Left kidney (tissue), 8 donors: ENCODE measurements at places on chromosomes 5 and 9. TPM values are rescaled to one million over a fixed set of nuclear protein-coding genes. Genes with fewer than 3 reads are reported as not detected.

The IFNA13 gene
- polyA plus RNA-seq: not detected

DNA sequence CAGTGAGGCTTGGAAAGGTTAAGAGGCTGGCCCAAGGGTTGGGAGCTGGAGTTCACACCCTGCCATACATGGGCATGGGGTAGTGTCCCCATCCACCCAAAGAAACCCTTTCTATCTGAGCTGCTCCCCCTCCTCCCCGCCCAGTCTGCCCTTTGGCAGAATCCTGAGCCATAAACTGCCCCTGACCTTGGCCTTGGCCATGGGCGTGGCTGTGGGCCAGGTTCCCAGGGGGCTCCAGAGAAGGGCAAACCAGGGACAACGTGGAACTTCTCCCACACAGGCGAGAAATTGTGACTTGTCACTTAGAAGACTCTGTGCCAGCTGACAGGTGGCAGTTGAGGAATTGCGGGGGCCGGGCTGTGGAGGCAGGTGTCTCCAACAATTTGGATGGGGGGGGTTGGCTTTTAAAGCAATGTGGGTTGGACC, 4.8 kb downstream of the FAM78A start:
- DNase-seq: no peak

DNA sequence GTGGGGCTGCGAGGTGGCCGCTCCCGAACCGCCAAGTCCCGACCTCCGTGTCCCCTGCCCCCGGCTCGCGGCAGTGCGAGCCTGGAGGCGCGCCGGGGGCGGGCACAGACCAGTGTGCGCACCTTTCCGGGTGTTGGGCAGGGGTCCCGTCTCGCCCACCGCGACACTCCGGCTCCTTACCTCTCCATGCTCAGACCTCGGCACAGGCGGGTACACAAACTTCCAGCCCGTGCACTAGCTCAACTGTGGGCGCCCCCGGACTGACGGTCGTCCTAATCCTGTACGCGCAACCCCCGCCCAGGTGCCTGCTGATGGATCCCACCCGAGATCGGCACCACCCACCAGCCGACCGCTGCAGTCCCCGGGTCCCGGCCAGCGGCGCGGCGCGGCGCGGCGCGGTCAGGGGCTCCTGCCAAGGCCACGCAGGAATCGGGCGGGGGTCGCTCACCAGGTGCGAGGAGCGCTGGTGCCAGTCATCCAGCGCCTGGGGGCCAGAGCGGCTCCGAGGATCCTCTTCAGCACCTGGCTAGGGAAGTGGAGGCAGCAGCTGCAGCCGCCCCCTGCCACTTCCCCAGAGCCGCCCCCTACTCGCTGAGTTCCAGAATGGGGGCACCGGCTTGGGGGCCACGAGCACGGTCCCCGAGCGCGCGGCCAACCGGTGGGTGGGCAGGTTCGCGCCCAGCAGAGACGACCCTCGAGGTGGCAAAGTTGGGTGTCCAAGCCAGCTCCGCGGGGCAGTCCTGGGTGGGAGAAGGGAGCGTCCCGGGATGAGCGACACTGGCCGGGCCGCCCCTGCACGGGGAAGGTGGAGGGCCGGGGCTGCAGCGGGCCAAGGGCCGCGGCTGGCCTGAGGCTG, 511 bp downstream of the SEMA5A start:
- DNase-seq: peak; percentile 17

- no peak for DNase-seq
Observed at GRCh38 chr5:90274216-90274615, 135.3 kb downstream of the CETN3 start.

The ORM2 gene
- polyA plus RNA-seq: not detected

DNA sequence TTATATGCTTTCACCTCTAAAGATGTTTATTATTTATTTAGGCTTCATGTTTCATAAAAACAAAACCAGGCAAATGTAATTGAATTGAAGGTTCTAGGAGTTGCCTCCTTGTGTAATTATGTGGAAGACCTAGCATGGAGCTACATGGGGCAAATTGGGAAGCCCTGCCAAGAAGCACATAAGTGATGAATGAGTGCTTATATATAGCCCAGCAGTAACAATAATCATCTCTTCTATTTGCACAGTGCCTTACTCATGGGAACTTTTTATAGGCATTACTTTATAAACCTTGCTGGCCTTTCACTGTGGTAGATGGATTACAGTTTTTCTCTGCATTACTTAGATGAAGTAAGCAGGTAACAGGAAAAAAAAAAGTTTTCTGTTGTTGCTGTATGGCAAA, 40.0 kb upstream of the GRAMD2B start:
- no peak for DNase-seq

DNA sequence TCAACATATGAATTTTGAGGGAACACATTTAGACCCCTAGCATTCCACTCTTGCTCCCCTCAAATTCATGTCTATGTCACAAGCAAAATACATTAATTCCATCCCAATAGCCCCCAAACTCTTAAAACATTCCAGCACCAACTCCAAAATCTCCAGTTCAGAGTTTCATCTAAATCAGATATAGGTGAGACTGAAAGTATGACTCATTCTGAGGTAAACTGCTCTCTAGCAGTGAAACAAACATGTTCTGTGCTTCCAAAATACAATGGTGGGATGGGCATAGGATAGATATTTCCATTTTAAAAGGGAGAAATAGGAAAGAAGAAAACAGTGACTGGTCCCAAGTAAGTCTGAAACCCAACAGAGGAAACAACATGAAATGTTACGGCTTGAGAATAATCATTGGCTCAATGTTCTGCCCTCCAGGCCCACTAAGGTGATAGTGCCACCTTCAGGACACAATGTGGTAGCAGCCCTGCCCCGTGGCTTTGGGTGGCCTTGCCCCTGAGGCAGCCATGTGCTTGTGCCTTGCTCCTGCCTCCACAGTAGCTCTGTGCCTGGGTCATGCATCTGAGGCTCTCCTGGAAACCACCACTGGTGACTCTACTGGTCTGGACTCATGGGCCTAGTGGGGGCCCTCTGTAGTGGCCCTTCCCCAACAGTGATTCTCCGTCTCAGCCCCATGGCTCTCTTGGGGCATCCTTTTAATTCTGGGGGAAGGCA, 36.4 kb upstream of the IPPK start:
- DNase-seq: no peak

GRCh38 chr5:6236858-6237481, 141.4 kb downstream of the MED10 start:
- DNase-seq: no peak

GRCh38 chr9:37239224-37239859, 119.0 kb downstream of the ZCCHC7 start:
- DNase-seq: no peak

The SLC36A1 gene
- polyA plus RNA-seq: 11.2 TPM
